ENCODE measurements at places on chromosomes 3 and 15.

DNA sequence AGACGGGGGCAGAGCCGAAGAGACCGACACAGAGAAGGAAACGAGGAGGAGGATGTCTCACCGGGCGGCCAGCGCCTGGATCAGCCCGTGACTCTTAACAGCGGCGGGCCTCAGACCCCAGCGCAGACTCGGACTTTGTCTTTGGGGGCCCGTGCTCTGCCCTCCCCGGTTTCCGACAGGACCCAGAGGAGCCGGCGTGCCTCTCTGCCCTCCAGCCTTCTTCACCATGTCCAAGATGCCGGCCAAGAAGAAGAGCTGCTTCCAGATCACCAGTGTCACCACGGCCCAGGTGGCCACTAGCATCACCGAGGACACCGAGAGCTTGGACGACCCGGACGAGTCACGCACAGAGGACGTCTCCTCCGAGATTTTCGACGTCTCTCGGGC is 1.0 kb downstream of the TSC22D2 start:
- DNase-seq, result no peak

DNA sequence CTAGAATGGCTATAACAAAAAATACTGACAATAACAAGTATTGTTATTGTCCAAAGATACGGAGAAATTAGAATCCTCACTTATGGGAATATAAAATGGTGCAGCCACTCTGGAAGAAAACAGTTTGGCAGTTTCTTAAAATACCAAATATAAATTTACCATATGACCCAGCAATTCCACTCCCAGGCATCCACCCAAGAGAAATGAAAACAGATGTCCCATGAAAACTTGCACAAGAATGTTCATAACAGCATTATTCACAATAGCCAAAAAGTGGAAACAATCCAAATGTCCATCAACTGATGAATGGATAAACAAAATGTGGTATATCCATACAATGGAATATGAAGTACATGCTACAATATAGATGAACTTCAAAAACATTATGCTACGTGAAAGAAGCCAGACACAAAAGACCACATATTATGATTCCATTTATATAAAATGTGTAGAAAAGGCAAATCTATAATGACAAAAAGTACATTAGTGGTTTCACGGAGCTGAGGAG is 9.4 kb downstream of the AAGAB start:
- no peak for DNase-seq

GRCh38 chr15:29031502-29032228 is 145.9 kb downstream of the APBA2 start:
- no peak for DNase-seq

GRCh38 chr3:147729641-147730040 is 320.5 kb downstream of the ZIC1 start:
- no peak for DNase-seq

- no peak for DNase-seq
Measured at GRCh38 chr3:31223278-31223677, 309.4 kb upstream of the STT3B start.

DNA sequence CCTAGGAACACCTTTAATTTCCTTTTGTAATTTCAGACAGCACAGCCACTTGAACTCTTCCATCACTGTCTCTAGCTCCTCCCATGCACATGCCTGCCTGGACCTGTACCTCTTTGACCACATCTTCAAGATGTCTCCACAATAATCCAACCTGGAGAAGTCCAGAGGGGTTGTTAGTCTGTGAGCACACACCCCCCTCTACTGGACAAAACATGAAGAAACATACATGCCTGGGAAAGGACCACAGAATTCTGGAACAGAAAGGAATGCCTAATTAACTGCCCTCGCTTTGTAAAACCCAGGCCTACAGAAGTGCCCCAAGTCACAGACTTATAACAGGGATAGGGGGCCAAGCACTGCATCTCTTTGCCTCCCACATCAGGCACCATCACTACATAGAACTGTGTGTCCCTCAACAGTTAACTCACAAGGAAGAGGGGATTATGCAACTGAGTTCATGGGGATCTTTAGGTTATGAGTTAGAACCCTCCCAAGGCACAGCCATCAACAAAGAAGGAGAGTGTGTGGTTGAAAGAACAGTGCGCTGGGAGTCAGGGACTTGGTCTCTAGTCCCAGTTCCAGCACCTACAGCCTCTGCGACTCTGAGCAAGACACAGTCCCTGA is 61.7 kb downstream of the FMN1 start:
- no peak for DNase-seq

- DNase-seq, result no peak
Measured at GRCh38 chr15:76982756-76983155, 12.2 kb upstream of the PSTPIP1 start.

DNA sequence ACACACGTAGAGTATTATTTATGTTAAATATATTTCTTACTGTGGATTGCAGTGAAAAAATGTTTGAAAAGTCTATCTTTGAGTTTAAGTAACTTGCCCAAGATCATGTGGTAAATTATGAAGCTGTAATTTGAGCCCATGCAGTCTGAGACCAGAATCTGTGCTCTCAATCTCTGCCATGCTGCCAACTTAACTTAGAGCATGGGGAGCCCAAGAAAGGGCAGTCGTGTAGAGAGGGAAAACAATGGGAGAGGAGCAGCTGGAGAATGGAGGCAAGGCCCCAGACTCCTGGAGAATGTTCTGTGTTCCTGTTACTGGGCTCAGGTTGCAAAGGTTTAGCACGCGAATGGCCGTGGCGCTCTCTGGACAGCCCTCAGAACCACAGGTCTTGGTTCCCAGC is 311.6 kb upstream of the RASGRP1 start:
- no peak for DNase-seq

DNA sequence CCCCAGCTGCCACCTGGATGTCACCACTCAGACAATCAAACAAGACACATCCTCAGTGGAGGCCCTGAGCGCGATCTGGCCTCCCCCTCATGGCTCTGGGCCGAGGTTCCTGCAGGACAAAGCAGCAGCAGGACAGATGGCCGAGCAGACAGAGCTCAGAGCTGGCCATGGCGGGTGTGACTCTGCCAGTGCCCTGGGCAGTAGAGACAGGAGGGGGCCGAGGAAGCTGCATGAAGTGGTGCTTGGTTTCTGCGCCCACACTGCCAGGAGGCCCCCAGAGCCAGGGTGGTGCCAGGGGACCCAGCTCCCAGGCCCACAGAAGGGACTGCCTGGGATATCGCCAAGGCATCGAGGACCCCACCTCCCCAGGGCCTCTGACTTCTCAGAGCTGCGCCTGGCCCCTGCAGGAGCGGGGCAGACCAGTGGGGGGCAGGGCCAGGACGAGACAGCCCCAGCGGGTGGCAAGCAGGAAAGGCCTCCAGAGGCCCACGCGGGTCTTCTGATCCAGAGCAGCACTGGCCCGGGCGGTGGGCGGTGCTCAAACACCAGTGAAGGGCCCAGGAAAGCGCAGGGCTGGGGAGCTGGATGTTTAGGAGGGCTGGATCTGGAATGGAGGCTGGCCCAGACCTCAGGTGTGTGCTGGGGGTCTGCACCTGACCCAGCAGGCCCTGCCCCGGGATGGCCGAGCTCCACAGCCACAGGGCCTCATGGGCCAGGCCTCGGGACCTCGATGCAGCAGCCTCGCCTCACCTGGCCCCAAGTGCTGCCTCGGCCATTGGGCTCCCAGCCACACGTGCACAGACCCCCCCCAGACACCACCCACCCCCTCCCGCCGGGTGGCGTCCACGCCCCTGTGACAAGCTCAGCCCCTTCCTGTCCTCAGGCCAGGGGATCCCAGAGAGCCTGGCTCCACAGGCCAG is 76.0 kb downstream of the GOLGA8G start:
- no peak for DNase-seq

- DNase-seq, result no peak
Measured at GRCh38 chr3:195582947-195583346, 793 bp downstream of the APOD start.

GRCh38 chr3:116058844-116059243 is 386.4 kb downstream of the LSAMP start:
- no peak for DNase-seq

DNA sequence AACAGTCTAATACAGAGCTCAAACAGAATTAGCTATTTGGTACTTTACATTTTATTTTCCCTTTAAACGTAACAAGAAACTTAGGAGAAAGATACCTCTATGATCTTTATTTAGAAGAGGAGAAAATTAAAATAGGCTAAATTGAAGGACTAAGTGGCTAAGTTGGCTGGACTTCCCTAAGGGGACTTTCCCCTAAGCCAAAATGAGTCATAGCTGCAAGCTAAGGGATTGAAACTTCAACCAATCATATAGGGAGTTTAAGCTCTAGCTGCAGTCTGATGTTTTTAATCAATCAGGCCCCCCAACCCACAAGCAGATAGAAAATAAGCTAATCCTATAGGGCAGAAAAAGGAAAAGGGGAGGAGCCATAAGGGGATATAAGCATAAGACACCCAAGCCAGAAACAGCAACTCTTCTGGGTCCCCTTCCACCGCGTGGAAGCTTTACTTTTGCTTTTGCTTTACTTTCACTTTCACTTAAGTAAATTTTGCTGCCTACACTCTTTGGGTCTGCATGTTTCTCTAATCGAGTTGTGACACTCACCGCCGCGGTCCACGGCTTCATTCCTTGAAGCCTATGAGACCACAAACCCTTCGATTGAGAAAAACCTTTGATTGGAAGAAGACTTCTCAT is 1108.5 kb upstream of the EPHA6 start:
- DNase-seq, result no peak

GRCh38 chr3:62562017-62562416 is 188.7 kb upstream of the FEZF2 start:
- no peak for DNase-seq

DNA sequence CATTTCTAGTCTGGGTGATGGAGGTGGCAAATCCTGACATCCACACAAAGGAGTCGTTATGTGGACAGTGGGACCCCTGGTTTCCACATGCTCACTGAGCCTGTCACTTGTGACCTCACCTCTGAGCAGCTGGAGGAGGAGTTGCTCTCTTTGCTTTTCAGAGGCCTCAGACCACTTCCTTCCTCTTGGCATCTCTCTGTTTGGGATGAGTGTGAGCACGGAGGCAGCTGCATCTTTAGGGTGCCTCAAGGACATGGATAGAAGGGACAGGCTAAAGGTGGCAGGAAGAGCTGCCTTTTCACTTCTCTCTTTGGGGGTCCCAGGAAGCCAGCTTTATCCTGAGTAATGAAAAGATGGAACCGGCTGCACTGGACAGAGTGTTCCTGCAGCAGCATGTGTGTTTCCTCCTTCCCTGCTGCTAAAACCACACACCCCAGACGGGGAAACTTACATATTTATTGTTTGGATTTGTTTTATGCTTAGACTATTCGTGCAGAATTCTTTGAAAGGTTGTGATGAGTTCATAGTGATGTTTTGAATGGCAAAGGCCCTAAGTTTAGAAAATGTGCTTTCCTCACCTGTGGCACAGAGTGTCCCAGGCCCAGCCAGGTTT is 31.8 kb downstream of the GPR171 start:
- DNase-seq, result no peak

DNA sequence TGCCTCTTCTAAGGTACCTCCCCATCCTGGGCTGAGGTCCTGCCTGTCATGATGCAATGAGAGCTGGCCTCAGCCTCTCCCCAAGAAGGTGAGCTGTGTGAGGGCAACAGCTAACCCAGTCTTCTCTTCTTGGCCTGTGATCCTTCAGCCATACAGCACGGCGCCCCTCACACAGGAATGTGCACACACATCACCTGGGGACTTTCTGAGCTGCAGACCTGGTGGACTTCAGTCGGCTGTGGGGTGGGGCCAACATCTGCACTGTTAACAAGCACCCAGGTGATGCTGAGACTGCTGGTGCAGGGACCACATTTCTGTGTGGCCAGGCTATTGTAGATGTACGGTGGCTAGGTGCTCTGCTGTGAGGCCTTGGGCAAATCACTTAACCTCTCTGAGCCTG is 14.5 kb downstream of the HCN4 start:
- DNase-seq, result no peak

GRCh38 chr3:196810963-196811581 is 56.6 kb upstream of the SENP5 start:
- no peak for DNase-seq

- DNase-seq, result no peak
Measured at GRCh38 chr15:25727867-25728600, 135.1 kb downstream of the ATP10A start.
